Caco-2 (cell line): ENCODE measurements at places on chromosomes 3 and 15. TPM values are rescaled to one million over a fixed set of nuclear protein-coding genes. Genes with fewer than 3 reads are reported as not detected.

DNA sequence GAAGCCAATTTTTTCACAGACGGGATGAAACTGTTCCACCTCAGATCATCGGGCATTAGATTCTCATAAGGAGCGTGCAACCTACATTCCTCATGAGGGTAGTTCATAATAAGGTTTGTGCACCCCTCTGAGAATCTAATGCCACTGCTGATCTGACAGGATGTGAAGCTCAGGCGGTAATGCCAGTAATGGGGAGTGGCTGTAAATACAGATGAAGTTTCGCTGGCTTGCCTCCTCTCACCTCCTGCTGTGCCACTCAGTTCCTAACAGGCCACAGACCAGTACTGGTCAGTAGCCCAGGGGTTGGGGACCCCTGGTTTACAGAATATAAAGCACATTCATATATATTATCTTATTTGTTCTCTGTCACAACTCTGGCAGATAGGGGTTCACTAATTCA is 2.1 kb upstream of the LIMD1 start:
- DNase-seq: no peak

The ECE2 gene
- total RNA-seq: not detected in 2 replicates

The PLD1 gene
- 5.3 and 5.5 TPM in 2 replicates for total RNA-seq

GRCh38 chr3:21668012-21668411 is 83.0 kb downstream of the ZNF385D start:
- DNase-seq: no peak

The ABI3BP gene
- not detected in 2 replicates for total RNA-seq

The GADL1 gene
- 4.7 and 6.2 TPM in 2 replicates for total RNA-seq

DNA sequence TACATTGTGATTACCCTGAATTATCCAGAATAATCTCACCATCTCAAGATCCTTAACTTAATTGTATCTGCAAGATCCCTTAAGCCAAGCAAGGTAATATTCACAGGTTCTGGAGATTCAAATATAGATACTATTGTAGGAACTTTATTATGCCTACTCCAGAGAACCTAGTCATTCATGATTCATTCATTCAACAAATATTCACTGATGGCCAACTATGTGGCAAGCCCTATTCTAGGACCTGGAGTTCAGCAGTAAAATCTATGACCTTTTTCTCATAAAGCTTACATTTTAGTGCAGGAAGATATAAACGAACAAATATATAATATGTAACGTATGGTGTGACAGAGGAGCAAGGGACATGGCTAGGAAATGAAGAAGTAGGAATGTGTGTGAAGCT is 49.6 kb downstream of the ISL2 start:
- DNase-seq: no peak

- DNase-seq: no peak
Observed at GRCh38 chr15:54789376-54789775, 407.4 kb downstream of the RSL24D1 start.

DNA sequence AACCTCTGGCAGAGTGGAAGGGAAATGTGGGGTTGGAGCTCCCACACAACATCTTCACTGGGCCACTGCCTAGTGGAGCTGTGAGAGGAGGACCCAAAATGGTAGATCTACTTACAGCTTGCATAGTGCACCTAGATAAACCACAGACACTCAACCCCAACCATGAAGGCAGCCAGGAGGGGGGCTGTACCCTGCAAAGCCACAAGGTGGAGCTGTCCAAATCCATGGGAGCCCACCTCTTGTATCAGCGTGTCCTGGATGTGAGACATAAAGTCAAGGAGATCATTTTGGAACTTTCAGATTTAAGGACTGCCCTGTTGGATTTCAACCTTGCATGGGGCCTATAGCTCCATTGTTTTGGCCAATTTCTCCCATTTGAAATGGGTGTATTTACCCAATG is 20.9 kb downstream of the TP63 start:
- peak; percentile 39 for DNase-seq

GRCh38 chr15:48559285-48559684 is 86.2 kb downstream of the FBN1 start:
- DNase-seq: no peak

The LRTM1 gene
- total RNA-seq: not detected in 2 replicates

GRCh38 chr3:39707314-39707909 is 102.0 kb upstream of the MYRIP start:
- DNase-seq: peak; percentile 42

DNA sequence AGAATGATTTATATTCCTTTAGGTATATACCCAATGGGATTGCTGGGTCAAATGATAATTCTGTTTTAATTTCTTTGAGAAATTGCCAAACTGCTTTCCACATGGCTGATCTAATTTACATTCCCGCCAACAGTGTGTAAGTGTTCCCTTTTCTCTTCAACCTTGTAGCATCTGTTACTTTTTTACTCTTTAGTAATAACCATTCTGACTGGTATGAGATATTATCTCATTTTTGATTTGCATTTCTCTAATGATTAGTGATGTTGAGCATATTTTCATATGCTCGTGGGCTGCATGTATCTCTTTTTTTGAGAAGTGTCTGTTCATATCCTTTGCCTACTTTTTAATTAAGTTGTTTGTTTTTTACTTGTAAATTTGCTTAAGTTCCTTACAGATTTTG is 1264.2 kb downstream of the OTOL1 start:
- DNase-seq: no peak

The NRROS gene
- total RNA-seq: 1.5 and 2.0 TPM in 2 replicates

DNA sequence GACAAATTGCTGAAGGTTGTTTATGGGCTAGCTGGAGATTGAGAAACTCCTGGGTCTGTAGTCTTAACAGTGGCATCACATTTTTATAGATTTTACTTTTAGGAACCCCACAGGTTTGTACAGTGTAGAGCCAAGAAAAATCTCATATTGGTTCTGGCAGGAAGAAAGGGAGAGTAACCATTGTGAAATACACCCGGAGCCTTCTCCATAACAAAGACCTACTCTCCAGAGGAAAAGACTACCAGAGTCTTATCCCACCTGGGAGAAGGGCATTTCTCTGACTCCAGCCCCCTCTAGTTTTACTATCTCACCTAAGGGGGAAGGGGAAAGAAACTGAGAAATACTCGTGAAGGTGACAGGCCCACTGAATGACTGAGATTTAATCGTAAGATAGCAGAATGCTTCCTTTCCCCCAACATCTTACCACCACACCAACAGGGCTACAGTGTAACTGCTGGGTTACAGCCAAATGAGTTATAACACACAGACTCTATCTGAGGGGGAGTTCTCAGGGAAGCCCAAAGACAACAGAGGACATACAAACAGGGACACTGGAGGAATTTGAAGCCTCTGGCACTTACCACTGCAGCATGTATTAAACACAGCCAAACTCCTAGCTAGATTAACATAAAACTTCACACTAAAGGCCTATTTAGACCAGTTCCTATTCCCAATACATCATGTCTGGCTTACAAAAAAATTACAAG is 56.1 kb downstream of the SYN2 start:
- DNase-seq: no peak

- peak; percentile 31 for DNase-seq
Observed at GRCh38 chr3:172709774-172710663, 848 bp downstream of the NCEH1 start.

GRCh38 chr15:57306161-57306943 is 70.0 kb upstream of the CGNL1 start:
- DNase-seq: no peak

The ARF4 gene
- 194 and 204 TPM in 2 replicates for total RNA-seq

The SLC9C1 gene
- total RNA-seq: 0.23 TPM in 1 of 2 replicates, not detected in the other

The PGBD4 gene
- 1.5 and 1.7 TPM in 2 replicates for total RNA-seq

The RAB6B gene
- total RNA-seq: 2.5 and 3.2 TPM in 2 replicates

GRCh38 chr3:123805504-123805903 is 78.6 kb downstream of the MYLK start:
- DNase-seq: no peak

The EPHB3 gene
- 5.6 and 6.9 TPM in 2 replicates for total RNA-seq

The ZNF660 gene
- not detected in 2 replicates for total RNA-seq

DNA sequence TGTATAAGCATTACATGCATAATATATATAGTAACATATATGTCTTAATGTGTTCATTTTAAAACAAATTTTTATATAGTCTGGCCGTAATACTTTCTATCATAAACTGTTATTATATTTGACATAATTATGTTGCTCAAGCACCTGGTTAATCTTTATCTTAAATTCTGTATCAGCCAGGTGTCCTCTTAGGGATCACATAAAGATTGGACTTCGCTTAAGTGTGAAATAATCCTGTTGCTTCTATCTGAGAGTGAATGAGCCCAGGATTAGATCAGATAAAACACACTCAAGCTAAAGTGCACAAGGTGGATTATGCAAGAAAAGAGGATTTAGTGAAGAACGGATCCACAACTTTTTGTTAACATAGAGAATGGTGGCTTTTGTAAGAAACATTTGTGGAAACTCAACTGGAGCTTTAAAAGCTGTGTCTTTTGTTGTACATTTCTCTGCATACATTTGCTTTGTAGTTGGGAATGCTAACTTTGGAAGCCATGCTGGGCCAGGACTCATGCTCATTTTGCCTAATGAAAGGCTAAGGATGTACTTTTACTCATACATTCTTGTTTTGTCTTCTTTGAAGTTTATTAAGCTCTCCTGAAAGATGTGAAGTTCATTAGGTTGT is 437.8 kb downstream of the ZIC1 start:
- DNase-seq: no peak

The P2RY14 gene
- not detected in 2 replicates for total RNA-seq

The SCAP gene
- total RNA-seq: 104 and 115 TPM in 2 replicates

The RGMA gene
- 4.4 and 4.5 TPM in 2 replicates for total RNA-seq

GRCh38 chr3:20637729-20638128 is 451.7 kb upstream of the SGO1 start:
- DNase-seq: no peak

DNA sequence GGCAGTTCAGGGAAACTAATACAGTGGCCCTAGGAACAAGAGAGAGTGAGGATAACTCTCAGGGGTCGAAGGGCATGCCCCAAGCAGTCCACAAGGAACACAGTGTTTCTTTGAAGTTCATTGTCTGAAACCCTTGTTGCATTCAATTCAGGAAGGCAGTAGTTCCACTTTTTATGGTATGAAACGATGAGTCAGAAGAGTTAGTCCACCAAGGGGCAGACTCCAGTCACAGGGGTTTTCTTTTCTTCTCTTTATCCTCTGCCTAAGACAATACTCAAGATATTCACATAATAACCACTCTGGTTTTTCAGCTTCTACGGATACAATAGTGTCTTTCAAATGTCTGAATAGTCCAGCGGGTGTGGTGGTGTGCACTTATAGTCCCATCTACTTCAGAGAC is 23.7 kb upstream of the TICRR start:
- DNase-seq: no peak

The SCAMP5 gene
- 9.2 and 11.8 TPM in 2 replicates for total RNA-seq

The AMT gene
- 1.6 and 2.5 TPM in 2 replicates for total RNA-seq

The PROS1 gene
- total RNA-seq: 19.4 and 23.4 TPM in 2 replicates

DNA sequence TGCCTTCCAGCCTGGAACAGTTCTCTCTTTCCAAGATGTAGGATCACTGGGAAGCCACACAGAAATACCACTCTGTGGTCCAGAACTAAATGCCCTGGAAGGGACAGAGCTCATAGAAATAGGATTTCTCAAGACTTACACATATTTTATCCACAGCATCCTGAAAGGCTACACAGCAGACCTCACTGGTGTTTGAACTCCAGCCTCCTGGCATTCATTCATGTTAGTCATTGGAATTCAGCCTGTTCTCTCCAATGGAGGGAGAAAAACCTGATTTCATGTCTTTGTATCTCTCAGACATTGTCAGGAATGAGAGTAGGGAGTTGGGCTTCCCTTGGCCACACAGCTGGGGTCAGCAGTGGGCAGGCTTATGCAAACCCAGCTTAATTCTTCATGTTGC is 121.1 kb upstream of the PPP2R3A start:
- no peak for DNase-seq

The GRAMD2A gene
- 1.2 and 2.0 TPM in 2 replicates for total RNA-seq

The SLC12A1 gene
- total RNA-seq: not detected in 2 replicates

The IRAK2 gene
- 3.8 and 4.2 TPM in 2 replicates for total RNA-seq

The SLC22A13 gene
- 0.36 and 0.63 TPM in 2 replicates for total RNA-seq

GRCh38 chr3:138477120-138477519 is 42.7 kb downstream of the ESYT3 start:
- DNase-seq: no peak

- DNase-seq: no peak
Observed at GRCh38 chr3:173778251-173778650, 380.7 kb downstream of the NLGN1 start.

The PCLAF gene
- 93.7 and 96.9 TPM in 2 replicates for total RNA-seq

GRCh38 chr15:71612869-71613268 is 197.5 kb upstream of the NR2E3 start:
- DNase-seq: no peak

DNA sequence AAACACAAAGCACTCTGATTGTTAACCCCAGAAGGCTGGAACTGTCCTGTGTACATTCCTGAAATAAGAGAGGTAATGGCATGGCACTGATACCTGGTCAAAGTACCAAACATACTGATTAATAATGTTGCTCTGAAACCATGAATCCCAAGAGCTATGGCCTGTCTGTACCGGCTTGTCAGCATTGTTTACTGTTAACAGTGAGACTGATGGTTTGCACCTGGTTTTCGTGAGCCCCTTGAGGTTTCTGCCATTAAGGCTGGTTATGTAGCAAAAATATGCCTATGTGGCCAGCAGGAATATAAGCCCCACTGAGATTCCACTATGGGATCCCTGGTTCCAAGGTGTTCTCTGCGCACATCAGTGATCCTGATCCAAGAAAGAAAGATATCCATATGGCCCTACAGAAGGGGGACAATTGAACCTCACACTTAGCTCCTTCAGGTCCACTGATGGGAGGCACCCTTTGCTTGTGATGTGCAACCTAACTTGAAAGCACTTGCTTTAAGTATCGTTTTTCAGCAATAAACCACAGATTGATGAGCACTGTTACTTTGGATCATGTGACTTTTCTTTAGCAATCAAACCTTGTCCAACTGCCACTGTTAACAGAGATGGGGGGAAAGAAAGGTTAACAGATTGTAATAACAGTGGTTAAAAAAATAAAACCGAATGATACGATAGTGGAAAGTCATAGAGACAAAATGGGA is 65.2 kb downstream of the TBL1XR1 start:
- DNase-seq: no peak

DNA sequence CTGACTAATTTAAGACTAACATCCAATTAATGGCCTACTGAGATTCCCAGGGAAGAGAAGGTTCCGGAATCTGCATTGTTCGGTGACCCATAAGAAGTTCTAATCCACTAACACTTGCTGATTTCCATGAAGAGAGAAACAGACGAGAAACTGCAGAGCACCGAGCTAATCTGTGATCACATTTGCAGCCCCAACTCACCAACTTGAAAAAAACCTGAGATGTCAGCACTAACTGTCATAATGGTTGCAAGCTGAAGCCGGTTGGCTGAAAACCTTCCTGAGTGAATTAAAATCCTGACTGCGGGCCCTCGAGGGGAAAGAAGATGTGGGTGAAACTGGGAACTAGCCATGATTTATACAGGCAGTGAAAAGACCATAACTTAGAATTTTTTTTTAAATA is 204.8 kb upstream of the IGF1R start:
- DNase-seq: no peak

The ARPP21 gene
- total RNA-seq: not detected in 2 replicates

GRCh38 chr15:25565470-25566264 is 126.8 kb upstream of the UBE3A start:
- no peak for DNase-seq

GRCh38 chr15:35702946-35703495 is 157.1 kb upstream of the DPH6 start:
- DNase-seq: no peak

The GOLGA6A gene
- total RNA-seq: not detected in 2 replicates

GRCh38 chr3:13750215-13750614 is 129.7 kb downstream of the WNT7A start:
- no peak for DNase-seq
